ENCODE measurements at places on chromosomes 2 and 18.
A peak's percentile ranks its signal among the peaks of the same experiment; 100 is the strongest.

DNA sequence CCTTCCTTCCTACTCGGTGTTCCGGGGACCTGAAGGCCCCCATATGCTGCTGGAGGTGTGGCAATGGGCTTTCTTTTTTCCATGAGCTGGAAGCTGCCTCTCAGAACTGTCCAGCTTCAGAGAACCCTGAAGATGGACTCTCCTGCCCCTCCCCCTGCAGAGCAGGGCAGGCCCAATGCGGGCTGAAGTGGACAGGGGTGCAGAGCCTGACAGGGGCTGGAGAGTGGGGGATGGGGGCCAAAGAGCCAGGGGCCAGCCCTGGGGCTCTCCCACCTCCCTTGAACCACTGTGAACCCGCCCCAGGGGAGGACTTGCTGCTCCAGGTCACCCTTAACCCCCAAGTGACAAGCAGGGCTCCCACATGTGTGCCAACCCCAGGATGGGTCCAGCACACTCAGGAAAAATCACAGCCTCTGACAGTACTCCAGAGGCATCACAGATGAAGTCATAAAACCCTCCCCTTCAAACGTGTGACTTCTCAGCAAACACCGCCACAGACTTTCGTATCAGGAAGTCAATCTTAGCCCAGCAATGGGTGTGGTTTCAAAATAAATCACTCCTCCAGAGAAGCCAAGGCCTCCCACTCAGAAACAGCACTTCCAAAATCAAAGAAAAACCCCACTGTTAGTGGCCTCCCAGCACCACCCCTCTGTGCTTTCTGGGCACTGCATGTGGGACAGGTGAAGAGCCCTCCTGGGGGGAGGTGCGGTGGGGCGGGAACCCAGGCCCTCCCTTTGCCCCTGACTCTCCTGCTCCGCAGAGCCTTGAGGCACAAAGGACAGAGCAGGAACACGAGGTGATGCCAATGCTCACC is 135.8 kb downstream of the HDAC4 start:
- DNase-seq: no peak

DNA sequence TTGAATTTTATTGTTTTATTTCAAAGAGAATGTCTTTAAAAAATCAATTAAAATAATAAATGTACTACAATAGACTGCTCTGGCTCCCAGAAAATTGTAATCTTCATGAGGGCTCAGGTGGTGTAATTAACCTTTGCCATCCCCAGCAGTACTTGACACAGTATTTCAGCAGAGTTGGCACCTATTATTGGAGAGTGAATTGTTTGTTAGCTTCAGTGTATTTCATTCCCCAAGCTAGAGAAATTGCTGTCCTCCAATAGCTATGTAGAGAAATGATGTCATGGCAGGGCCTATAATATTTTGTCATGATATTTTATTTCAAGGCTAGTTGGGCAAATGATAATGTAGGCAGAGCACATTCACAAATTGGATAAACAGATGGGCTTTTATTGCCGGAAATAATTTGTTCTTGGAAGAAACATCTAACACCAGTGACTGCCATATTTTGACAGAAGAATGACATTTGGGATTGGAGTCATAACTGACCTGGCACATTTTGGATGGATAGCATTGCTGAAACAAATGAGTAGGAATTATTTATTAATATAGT is 712.0 kb upstream of the NXPH2 start:
- no peak for DNase-seq

GRCh38 chr2:68185541-68186164 is 28.0 kb downstream of the PNO1 start:
- peak; percentile 35 for DNase-seq

GRCh38 chr2:206480620-206481019 is 37.3 kb downstream of the ADAM23 start:
- DNase-seq: no peak

DNA sequence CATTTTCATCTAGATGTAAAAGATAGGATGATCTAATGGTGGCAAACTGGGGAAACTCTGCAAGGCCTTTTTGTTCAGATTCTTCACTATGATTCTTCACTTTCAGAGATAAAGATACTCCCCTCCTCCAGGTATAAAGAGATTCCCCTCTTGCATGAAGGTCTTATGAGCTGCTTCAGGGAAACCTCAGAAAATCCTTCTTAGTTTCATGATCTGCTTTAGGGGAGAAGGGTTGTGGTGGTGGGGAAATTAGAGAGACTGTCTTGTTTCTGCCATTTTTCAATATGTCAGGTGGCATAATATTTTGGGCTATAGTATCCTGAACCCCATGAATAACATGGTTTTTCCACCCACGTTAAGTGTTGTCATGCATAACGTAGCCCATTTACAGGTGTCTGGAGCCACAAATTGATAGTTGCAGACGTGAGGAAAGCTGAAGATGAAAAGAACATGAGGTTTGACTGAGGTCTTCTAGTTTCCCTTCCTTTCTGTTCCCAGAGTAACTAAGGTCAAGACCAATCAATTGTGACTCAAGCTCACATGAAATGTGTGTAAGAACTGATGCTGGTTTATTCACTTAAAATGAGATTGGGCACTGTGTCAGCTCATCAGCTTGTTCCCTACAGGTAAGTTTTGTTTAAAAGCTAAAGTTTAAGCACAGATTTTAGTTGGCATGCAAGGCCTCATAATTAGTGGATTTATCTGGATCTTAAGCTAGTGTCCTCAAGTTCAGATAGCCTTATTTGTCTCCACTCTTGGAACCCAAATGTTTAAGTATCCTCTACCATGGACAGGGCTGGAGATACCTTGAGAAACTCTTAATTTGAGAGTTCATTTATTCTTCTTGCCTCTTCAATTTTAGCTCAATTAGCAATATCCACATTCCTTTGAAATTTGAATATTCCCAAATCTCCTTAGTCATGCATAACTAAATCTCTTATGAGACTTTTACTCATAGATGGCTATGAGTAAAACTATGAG is 304.5 kb upstream of the FANCL start:
- no peak for DNase-seq

GRCh38 chr2:210954386-210954907 is 398.0 kb downstream of the CPS1 start:
- DNase-seq: no peak

- DNase-seq: no peak
Measured at GRCh38 chr2:236714080-236714479, 144.5 kb downstream of the ACKR3 start.

DNA sequence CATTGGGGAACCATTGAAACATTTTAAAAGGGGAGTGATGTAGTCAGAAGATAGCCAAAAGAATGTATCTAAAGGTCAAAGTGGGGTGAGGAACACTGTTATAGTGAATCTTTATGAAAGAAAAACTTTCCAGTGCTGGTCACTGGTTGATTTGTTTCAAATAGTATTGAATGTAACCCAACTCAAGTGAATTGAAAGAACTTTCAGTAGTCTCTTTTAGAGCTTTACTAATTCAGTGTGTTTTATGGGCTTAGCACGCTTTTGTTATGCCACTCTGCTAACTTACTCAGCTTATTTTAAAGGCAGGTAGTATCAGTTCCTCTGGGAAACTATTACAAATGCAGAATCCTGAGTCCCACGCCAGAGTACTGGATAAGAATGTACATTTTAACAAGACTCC is 57.3 kb downstream of the GTF2A1L start:
- no peak for DNase-seq

- no peak for DNase-seq
Measured at GRCh38 chr2:126754240-126755004, 98.5 kb downstream of the GYPC start.

DNA sequence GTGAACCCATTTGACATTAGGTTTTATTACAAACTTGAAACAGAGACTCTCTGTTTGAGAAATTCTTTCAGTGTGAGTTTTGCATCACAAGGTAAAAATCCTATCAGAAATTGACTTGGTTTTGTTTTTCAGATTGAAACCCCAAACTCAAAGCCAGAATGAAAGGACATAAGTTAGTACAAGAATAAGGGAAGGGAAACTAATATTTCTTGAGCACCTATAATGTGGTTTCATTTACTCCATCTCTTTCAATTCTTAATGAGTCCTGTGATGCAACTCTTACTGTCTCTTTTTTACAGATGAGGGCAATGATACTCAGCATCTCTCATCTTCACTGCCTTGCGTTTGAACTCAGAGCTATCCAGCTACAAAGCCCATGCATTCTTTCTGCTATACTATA is 210.0 kb upstream of the SIX3 start:
- DNase-seq: no peak

DNA sequence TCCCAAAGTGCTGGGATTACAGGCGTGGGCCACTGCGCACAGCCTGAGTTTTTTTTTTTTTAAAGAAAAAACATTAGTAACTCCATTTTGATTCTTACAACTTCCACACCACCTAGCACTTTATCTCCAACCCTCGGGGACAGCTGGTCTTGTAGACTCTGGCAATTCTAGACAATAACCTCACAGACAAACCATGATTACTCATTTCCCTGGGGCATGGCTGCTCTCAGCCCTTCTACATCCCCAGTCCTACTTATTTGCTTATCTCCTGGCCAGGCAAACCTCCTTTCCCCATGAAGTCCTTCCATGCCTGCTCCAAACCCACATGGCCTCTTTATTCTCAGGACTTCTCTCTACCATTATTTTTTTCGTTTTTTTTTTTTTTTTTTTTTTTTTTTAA is 91.1 kb downstream of the ACTR3 start:
- no peak for DNase-seq

DNA sequence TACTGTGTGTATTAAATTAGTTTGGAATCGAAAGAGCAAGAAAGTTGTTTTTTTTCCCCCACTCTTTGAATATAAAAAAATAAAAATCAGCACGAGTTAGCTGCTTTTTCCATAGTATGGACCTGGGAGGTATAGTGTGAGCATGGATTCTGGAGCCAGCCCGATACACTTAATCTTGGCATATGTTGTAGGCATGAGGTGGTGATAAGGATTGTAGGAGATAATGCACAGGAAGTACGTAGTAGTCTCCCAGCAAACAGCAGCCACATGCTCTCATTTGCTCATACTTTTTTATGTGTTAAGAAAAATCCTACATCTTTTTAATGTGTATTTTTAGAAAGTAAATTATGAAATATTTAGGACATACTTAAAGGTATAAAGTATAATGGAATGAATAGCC is 2.1 kb upstream of the DNAJC27 start:
- no peak for DNase-seq

- no peak for DNase-seq
Measured at GRCh38 chr2:168201584-168202116, 45.7 kb downstream of the STK39 start.

DNA sequence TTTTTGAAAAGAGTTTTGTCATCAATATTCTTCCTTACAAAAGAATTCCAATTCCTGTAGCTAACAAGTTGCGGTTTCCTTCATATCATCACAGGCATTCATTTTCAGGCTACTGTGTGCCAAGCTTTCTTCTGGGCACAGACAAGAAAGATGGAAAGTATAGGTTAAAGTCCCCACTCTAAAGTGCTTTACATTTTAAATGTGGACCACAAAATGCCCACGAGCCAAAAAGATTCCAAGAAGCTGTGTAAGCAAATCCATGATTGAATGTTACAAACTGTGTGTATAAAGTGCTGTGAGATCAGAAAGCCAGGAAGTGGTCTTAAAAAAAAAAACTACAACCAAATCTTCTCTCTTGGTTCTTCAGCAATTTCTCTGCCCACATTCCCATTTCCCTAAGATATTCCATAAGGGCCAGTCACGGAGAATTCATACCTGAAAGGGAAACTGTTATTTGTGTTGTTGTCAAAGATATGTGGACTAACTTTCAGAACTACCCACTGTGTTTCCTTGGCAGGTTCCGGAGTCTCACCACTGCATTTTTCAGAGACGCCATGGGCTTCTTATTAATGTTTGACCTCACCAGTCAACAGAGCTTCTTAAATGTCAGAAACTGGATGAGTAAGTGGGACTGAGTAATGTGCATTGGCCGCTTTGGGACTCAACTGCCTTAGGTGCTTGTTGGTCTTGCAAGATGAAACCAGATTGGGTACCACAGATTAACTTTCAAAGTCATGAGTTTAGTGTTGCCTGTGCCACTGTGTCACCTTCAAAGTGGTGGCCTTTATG is 55.7 kb downstream of the RAB27B start:
- DNase-seq: no peak

DNA sequence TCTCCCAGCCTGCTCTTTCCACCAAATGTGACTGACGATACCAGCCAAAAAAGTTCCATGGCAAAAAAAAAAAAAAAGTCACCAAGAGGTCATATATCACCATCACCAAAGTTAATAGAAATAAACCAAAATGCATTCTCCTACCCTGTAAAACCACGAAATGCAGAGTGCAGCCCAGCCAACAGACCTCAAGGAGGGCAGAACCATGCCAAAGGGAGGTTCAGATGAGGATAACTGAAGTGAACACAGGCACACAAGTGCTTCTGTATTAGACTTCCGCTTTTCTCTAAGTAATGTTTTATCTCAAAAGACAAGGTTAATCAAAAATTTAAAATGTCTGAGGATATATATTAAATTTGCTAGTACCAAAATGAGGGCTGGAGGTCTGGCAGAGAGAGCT is 5.5 kb downstream of the SERPINE2 start:
- DNase-seq: no peak

GRCh38 chr2:71700658-71701397 is 247.5 kb downstream of the DYSF start:
- no peak for DNase-seq

DNA sequence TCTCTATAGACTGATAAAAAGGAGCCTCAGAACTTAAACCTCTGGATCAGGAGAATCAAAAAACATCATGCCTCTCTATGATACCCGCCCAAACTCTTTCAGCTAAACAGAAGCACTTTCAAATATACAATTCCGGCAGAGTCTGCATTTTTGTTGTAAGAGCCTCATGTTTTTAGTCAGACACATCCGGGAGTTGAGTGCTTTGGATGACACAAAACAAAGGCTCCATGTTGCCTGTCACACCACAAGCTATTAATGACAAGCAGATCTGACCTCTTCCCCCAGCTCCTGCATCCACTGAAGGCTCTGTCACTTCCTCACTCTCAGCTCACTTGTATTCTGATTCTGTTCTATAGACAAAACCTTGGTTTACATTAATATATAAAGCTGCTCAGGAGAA is 33.2 kb downstream of the SLC38A11 start:
- DNase-seq: no peak

GRCh38 chr18:13004396-13004795 is 13.2 kb downstream of the CEP192 start:
- no peak for DNase-seq

DNA sequence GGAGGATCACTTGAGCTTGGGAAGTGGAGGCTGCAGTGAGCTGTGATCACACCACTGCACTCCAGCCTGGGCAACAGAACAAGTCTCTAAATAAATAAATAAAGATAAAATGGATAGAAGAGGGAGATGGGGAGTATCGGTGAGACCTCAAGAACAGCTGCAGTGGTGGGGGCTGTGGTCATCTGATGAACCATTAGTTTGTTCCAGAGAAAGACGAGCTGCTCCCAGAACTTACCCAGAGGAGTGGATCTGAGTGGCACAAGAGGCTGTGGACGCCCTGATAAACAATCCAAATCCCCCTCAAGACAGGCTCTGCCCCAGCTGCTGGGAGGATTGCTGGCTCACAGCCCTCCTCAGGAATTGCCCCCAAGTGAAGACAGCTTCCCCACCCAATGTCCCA is 26.7 kb downstream of the TMEM127 start:
- DNase-seq: no peak
